ENCODE measurements at places on chromosomes 11 and 22.

- DNase-seq: peak; percentile 68
These were observed 684.4 kb downstream of the NTM start for GRCh38 chr11:132054822-132055221.

DNA sequence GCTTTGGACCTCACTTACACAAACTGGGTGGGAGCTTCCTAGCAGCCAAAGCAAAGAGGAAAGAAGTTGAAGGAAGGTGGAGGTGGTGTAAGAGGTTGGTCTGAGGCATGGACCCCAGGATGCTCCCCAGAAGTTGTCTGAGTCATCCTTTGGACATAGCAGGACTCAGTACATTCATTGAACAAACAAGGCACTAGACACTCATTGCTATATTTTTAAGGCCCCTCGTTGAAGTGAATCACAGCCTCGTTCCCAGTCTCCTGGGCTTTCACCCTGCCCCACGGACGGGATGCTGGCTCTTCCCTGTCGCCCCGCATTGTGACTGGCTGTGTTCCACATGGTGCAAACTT lies 95.9 kb upstream of the FGF3 start:
- no peak for DNase-seq

GRCh38 chr11:57543593-57543992 lies 6.2 kb downstream of the SMTNL1 start:
- DNase-seq: no peak

GRCh38 chr11:27416568-27417176 lies 53.7 kb upstream of the CCDC34 start:
- DNase-seq: no peak

- peak; percentile 51 for DNase-seq
These were observed 303.6 kb downstream of the SBF2 start for GRCh38 chr11:9990221-9990973.

GRCh38 chr11:112899235-112900006 lies 61.8 kb upstream of the NCAM1 start:
- DNase-seq: no peak

- no peak for DNase-seq
These were observed 948.2 kb downstream of the NTM start for GRCh38 chr11:132318421-132319157.

DNA sequence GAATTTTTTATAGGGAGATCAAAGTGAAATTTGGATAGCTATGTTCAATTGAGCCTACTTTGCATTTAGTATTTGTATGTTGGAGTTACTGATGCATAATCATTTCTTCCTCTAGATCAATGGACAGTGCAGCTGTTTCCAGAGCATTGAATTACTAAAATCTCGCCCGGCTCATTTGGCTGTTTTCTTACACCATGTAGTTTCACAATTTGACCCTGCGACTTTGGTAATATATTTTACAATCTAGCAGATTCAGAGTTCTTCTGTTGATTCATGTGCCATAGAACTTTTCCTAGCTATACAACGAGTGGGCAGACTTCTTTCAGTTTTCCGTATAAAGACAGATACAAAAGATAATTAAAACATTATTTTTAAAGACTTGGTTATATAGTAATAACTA lies 70.0 kb upstream of the GRIK4 start:
- no peak for DNase-seq

GRCh38 chr11:69465236-69466000 lies 16.0 kb upstream of the LINC01488 start:
- no peak for DNase-seq

- no peak for DNase-seq
These were observed 10.7 kb downstream of the SDF2L1 start for GRCh38 chr22:21652547-21653545.

- no peak for DNase-seq
These were observed 32.5 kb upstream of the APLNR start for GRCh38 chr11:57269571-57270021.

- peak; percentile 77 for DNase-seq
These were observed 30.0 kb upstream of the SYT7 start for GRCh38 chr11:61610905-61611304.

GRCh38 chr22:19840955-19841640 lies 13.6 kb downstream of the GNB1L start:
- DNase-seq: no peak

GRCh38 chr11:128772814-128773213 lies 78.9 kb downstream of the FLI1 start:
- no peak for DNase-seq

GRCh38 chr11:3127706-3128355 lies 37.3 kb downstream of the OSBPL5 start:
- DNase-seq: no peak

GRCh38 chr11:116317212-116317611 lies 455.6 kb downstream of the BUD13 start:
- no peak for DNase-seq

DNA sequence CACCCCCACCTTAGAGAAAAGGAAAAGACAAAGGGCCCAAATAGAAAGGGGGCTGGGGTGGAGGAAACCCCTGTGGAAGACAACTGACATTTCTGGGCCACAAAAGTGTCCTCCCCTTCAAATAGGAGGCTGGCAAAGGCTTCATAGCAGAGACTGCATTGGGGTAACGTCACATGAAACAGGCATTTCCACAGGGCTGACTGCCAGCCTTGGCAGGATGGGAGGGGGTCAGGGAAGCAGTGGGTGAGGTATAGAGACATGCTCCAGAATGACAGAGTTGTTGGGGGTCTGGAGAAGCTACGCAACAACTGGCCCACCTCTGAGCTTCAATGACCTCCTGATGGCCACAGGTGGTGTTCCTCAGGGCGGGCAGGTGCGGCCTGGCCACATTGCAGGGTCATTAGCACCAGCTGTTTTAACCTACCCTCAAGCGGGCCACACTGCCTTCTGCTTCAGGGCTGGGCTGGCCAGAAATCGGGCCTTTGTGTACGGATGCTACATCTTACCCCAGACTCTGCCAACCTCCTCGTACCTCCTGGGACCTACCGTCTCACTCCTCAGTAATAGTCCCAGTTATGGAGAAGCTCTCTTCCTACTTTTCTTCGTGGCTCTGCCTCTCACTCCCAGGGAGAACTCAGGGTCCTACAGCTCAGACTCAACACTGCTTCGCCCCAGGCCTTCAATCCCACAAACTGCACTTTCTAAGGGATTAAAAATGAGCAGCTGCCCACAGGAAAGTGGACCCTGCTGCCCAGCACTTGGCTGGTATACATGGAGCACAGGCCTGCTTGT lies 160.0 kb upstream of the NCAM1 start:
- no peak for DNase-seq

GRCh38 chr11:64810891-64811272 lies 531 bp upstream of the MEN1 start:
- no peak for DNase-seq

DNA sequence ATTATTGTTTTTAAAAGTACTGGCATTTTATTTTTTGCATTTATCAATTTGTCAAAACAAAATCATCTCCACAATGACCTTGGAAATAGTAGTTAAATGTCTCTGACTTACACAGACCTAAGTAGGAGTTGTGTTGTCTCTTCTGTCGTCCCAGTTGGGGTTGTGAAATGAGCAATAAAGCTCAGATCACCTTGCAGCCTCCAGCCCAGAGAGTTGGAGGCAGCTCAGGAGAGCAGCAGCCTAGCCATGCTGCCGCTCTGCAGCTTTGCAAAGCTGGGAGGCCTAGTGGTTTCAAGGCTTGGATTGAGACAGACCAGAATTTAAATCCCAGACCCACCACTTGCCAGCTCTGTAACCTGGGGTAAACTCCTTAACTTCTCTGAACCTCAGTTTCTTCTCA lies 65.2 kb upstream of the CRYBB3 start:
- no peak for DNase-seq

DNA sequence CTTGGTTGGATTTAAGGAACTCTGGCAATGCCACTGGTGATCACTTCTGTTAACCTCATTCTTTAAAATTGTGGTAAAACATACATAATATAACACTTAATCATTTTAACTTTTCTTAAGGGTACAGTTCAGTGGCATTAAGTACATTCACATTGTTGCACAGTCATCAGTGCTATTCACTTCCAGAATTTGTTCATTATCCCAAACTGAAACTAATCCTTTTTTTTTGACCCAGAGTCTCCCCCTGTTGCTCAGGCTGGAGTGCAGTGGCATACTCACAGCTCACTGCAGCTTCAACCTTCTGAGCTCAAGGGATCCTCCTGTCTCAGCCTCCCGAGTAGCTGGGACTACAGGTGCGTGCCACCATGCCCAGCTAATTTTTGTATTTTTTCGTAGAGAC lies 10.6 kb downstream of the ELF5 start:
- no peak for DNase-seq

- no peak for DNase-seq
These were observed 29.7 kb upstream of the EMSY start for GRCh38 chr11:76415073-76415472.

DNA sequence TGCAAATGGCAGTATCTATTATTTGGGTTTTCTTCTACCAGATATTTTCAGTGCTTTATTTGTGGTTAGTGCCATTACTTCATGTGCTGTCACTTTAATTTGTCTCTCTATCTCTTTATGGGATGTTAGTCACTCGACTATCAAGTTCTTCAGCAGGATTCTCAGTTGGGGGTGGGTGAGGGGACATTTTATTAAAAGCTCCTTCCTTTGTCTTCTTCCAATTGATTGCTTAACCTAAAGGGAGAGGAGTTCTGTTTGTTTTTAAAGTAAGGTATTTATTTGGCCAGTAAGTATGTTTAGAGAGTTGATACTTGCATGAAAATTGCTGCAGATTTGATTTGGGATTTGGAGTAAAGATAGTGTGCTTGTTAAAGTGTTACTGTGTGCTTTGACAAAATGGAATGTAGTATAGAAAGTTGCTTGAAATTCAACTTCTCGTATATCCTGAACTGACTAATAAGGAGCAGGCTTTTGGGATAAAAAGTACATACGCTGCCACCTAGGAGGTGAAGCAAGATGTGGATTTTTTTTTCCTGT lies 10.3 kb downstream of the YAP1 start:
- DNase-seq: peak; percentile 69

DNA sequence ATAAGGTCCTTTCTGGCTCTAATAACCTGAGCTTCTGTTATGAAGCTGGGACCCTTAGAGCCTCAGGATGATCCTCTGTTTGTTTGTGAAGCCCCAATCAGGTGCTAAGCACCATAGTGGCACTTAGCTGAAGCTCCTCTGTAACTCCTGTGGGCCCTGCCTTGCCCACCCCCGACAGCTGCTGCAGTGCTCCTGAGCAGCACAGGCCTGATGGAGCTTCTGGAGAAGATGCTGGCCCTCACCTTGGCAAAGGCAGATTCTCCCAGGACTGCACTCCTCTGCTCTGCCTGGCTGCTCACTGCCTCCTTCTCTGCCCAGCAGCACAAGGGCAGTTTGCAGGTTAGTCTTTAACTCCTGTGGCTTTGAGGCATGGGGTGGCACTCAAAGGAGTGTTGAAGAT lies 19.0 kb upstream of the CCDC134 start:
- DNase-seq: no peak

DNA sequence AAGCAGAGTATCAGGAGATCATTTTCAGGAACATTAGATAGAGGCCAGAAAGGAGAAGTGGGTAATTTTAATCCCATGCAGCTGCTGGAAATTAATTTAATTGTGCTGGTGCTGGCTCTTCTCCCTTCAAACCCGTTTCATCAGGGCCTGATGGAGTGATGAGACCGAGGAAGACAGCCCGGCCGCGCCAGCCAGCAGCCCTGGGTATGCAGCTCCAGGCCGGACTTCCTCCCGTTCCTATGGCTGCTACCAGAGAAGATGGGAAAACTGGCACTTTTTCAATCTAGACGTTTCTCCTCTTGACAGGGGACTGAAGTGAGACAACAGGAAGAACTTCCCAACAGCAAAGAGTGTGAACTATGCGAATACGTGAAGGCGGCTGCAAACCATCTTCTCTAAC lies 24.6 kb upstream of the ZBTB16 start:
- DNase-seq: no peak

DNA sequence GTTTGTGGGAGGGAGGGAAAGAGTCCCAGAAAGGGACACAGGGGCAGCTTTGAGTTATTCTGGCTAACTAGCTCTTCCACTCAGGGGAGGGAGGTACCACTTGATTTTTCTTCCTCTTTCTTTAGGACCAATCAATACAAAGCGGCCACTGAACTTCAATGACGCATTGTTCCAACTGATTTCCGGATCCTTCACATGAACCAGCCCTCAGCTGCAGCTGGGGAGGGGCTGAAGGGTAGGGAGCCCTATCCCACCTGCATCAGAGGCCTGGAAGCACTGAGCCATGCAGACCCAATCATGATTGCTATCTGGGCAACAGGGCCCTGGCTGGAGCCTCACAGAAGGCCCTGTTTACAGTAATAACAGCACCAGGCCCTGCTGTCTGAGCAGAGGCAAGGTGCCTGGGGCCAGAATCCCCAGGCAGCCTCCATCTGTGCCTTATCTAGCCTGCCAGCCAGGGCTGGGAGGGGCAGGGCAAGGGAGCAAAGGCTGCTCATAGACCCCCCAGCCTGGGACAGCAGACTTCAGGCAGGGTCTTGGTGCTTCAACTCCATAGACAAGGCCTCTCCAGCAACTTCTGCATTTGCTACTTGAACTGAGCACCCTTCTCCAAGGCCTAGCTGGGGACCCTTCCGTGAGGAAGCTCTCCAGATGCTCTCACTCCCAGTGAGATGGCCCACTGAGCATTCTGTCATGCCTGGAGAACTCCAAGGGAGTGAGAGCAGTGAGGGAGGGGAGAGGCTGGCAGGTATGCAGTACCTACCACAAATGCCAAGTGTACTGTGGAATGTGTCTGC lies 22.5 kb downstream of the CLPB start:
- DNase-seq: no peak

GRCh38 chr22:23777776-23778576 lies 5.3 kb downstream of the MMP11 start:
- no peak for DNase-seq

- DNase-seq: no peak
These were observed at the start of gene LRP5 for GRCh38 chr11:68312117-68312779. Gene LRP5, plus strand, starts transcription at chr11:68312591. Its CDS starts 124 bp downstream, at chr11:68312715.

DNA sequence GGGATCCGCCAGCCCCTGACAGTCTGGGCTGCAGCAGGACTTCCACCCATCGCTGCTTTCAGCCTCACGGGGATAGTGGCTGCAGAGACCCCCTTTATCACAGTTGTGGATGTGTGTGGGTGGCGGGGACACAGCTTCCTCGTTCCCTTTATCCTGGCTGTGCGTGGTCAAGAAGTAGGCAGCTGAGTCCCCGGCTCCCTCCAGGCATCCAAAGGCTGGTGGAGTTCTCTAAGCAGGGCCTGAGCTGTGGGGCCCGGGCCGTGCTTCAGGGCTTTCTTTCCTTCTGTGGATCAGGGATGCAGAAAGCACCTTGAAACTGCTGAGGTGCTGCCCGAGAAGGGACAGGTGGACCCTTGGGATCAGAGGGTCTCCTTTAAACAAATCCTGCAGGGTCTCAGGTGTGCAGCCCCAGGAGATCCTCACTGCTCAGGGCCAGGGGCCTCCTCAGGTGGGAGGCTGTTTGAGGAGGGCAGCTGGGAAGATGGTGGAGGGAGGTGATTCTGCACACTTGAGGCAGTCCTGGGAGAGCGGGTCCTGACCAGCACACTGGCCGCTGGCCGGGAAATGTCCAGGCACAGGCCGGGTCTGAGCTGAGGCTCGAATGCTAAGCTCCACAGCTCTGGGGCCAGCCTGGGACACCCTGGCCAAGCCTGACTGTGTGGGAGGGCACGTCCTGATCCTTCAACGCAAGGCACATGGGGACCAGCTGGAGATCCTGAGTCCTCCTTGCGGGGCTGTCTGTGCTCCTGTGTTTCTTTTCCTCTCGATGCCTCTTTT lies 1024.3 kb downstream of the BRD1 start:
- no peak for DNase-seq

Data from fibroblast of gingiva (primary cell).